ENCODE measurements at places on chromosomes 5 and 9.

GRCh38 chr5:42745856-42746255 lies 10.8 kb upstream of the CCDC152 start:
- no peak for DNase-seq

DNA sequence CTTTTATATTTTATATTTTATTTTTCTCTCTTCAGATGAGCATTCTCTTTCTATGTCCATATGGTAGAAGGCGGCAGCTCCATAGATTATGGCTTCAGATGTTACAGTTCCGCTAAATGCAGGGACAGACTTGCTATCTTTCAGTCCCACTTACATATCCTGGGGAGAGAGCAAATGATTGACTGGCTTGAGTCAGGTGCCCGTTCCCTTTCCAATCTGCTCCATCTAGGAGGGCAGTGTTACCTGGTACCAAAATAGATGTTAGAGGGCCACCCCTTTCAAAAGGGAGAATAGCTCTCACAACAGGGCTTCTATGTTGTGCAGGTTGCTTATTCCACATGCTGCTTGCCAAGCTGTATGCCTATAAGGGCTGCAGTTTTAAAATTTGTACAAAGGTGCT lies 45.3 kb downstream of the ERBIN start:
- DNase-seq = no peak

- DNase-seq = no peak
These were observed 1903.5 kb downstream of the EFNA5 start for GRCh38 chr5:105767267-105767666.

DNA sequence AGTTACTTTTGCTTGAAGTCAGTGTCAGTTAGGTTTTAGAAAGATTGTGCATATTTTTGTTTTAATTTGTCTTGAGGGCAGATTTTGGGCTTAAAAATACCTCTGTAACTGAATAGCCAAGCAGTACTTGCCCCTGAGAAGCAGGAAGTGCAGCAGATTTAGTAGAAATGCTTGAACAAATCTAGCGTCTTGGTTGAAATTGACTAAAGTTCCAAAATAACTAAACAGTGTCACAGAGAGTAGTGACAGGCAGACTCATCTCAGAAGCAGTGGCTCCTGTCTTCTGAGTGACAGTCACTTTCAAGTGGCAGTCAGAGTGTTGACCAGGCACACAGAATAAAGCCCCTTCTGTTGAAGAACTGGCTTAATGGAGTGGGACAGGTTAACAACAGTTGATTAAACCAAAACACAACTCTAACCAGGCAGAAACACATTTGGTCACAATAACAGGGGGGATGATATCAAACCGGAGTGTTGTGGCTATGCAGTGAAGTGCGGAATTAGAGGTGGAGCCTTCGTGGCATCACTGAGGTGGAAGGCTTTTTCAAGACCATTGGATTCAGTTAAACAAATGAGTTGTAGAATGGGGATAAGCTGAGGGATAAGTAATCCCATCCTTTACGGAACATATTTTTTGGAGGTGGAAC lies 29.1 kb downstream of the TRIO start:
- DNase-seq = no peak

DNA sequence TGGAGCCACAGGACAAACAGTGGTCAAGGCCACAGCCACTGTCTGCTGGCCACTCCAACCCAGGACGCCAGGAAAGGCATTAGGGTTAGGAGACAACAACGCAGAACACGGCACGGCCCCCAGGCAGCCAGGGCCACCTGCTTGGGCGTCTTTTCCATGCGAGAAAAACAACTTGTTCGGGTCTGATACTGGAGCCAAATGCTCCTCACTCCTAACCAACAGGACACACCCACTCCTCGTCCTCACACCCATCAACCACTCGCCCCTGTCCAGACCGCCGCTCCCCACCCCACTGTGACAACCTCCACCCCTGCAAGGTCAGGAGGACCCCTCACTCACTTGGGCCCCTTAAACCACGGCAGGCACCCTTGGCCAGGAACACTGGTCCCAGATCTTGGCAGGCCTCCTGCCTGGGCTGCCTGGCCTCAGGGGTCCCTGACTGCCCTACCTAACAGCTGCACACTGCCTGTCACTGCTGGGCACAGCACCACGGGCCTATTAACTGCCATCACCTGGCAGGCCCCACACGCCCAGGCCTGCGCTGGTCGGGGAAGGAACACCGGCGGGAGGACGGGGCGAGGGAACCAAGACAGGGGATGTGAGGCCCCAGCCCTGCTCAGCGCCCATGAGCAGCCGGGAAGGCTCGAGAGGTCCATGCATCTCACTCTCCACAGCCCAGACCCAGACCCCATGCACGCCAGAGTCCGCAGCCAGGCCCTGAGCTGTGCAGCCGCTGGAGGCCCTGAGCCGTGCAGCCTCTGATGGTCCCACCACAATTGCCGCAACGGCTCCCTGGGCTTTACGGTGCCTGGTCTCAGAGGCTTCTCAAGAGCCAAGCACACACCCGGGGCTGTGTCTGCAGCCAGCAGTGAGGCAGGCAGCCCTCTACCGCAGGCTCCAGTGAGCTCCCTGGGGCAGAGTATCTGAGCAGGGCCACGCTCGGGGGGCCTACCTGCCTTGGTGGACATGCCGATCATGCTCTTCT lies 13.8 kb downstream of the CLPTM1L start:
- DNase-seq = no peak

GRCh38 chr9:89036383-89036782 lies 45.1 kb downstream of the S1PR3 start:
- no peak for DNase-seq

DNA sequence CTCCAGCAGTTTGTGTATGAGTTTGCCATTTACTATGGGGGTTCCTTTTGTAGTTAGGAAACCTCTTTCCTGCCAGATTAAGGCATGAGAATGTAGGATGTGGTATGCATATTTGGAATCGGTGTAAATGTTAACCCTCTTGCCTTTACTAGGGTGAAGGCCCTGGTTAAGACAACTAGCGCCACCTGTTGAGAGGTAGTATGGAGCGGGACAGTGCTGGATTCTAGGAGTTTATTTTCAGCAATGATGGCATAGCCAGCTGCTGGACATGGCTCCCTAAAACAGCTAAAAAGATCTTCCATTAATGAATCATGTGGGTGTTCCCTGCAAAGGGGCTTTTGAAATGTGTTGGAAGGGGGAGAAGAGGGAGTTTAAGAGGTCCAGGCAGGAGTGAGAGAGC lies 30.7 kb upstream of the GPX3 start:
- no peak for DNase-seq

- no peak for DNase-seq
These were observed 144.7 kb downstream of the OSTF1 start for GRCh38 chr9:75233011-75233410.
